Activated effector memory CD4-positive, alpha-beta T cell treated with Interleukin-2 at 50 U/mL for 16 hours (primary cell): ENCODE measurements at places on chromosomes 12 and 14.
A peak's percentile ranks its signal among the peaks of the same experiment; 100 is the strongest.

- no peak for DNase-seq
Observed at GRCh38 chr12:112907415-112908157, 824 bp downstream of the OAS1 start.

GRCh38 chr12:3723916-3724805 is 28.7 kb downstream of the CRACR2A start:
- no peak for DNase-seq

DNA sequence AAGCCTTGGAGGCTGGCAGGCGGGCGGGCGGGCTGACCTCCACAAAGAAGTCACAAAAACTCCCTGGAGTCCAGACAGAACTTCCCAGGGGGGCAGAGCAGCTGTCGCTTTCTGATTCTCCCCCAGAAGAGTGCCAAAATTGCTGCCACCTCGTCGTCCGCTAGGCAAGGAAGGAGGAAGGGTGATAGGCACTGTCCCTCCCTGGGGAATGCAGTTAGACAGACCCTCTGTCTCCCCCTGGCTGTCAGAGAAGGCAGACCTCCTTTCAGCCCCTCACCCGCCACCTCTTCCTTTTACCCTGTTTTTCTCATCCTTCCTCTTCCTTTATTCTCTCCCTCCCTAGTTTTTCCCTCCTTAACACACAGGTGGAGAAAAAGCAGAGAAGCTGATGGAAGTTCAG is 18.7 kb downstream of the GRIN2B start:
- no peak for DNase-seq

GRCh38 chr12:40827683-40828592 is 135.7 kb downstream of the CNTN1 start:
- DNase-seq: no peak

DNA sequence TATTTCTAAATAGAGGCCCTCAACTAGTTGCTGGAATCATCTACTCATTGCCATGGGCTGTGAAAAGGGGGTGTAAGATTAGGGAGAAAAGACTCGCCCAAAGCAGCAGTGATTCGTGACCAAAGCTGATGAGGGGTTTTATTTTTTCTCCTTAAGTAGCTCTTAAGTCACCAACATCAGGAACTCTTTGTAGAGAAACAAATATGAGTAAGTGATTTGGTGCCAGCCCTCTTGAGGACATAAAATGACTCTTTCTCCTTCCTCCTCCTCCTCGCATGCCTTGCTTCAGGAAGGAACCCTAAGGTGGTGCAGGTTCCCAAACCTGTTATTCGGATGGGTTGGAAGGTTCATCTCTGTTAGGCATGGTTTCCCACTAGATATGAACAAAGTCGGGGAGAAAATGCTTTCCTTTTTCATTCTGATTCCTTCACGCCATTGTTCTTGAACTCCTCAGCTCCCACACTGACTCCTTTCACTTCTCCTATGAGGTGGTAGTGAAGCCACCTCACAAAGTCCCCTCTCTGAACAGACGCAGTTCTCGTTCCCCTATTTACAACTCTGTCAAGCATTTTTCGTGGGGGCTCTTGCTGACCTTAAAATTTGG is 113.4 kb downstream of the ETV6 start:
- no peak for DNase-seq

- DNase-seq: no peak
Observed at GRCh38 chr14:55329999-55330710, 58.9 kb downstream of the FBXO34 start.

DNA sequence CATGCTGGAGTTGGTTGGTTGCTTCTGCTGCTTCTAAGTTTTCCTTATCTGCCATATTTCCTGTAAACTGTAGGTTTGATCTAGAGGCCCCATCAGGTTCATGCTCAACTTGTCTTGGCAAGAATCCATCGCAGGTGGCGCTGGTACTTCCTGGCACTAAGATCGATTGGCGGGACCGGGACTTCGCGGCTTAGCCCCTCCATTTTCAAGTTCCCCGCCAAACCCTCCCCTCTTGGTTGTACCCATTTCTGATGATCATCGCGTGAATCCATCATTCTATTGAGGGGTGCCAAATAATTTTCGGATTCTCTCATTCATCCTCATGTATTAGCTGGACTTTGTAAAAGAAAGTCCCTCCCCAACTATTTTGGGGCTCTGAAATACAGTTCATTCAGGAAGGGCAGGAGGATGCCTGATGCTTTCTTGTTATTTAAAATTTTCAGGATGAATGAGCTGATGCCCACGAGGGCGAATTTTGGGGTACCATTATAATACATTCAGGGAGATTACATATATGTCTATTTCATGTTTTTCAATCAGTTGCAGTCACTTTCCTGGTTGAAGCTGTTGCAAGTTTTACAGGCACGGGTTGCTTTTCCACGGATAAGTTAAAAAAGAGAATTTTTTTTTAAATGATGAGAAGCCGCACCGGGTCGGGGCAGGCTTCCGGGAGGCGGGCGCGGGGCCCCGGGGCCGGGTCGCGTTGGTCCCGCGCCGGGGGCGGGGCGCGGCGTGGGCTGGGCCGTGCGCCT is 395 bp upstream of the BRI3BP start:
- peak; percentile 74 for DNase-seq

DNA sequence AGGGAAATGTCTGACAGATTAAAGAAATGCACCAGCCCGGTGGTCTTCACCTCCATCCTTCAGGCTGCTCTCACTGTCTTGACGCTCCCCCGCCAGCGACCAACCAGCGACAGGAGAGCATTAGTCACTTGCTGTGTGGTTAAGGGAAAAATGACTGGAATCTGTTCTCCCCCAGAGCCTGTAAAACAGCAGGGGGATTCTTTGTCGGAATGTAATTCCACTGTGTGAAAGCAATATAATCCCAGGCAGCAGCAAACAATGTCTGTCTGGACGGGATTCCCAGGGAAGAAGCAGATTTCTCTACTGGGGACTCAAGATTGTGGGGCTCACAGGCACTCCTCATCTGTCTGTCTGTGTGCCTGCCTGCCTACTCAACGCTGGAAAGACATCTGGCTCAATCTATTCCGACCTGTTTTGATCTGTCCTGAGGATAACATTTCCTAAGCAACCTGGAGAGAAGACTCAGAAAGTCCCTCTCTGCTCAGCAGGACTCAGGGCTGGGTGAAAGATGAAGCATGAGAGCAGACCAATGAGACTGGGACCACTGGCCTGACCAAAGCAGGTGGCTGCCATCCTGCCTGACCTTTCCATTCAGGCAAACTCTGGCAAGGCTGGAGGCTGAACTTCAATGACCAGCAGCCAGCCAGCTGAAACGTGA is 54.6 kb downstream of the NUAK1 start:
- DNase-seq: no peak

DNA sequence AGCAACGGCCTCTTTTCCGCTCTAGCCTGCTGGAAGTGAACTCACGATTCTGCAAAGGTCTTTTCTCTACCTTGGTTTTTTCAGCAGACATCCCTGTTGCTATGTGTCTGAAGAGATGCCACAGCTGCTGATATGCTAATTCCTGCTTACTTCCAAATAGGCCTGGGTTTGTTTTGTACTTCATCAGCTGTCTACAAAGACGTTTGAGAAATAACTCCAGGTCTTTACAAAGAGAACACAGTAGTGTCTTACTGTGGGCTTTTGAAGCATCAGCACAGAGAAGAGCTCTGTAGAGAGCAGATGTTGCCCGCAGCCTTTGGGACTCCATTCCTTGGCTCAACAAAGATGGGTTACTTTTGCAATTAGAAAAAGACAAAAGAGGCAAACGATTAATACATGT is 1366.5 kb downstream of the AACS start:
- DNase-seq: no peak

- DNase-seq: no peak
Observed at GRCh38 chr14:50823051-50823761, 7.8 kb downstream of the NIN start.
